ENCODE measurements at places on chromosomes 4 and X.

- DNase-seq: no peak
Measured at GRCh38 chr4:152539556-152540292, 3.8 kb upstream of the FBXW7 start.

DNA sequence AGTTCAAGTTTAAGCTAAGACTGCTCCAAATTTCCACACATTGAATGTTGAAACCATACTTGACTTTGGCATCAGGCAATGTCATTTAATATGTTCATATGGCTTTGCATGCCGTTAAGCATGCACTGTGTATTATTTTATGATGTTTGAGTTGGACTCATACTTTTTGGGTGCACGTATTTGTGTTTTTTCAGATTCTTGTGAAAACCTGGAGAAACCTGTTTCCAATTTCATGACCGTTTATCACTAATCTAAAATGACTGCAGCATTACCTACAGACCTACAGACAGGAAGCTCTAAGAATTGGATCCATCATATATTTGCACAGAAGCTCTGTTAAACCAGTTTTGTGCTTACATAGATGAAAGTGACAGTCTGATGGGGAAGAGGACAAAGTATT is 1093.0 kb upstream of the INTU start:
- DNase-seq: no peak

- DNase-seq: no peak
Measured at GRCh38 chr4:61805979-61806378, 605.9 kb downstream of the ADGRL3 start.

- no peak for DNase-seq
Measured at GRCh38 chrX:118706681-118707080, 20.7 kb upstream of the IL13RA1 start.

- DNase-seq: no peak
Measured at GRCh38 chr4:124804041-124804440, 91.5 kb upstream of the ANKRD50 start.

GRCh38 chrX:49773993-49774392 is 55.1 kb upstream of the PAGE4 start:
- DNase-seq: no peak

DNA sequence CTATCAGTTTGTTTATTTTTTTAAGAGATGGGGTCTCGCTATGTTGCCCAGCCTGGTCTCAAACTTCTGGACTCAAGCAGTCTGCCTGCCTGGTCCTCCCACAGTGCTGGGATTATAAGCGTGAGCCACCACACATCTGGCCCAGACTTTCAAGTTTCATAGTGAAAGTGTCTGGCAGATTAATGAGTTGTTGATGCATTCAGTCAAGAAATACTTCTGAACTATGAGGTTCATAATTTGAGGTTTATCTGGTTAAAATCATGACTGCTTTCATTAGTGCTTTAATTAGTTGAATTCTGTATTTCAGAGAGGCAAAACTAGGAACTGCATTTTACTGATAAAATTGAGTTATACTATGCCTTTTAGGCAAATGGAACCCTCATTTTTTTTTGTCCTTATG is 638.6 kb downstream of the RPA4 start:
- no peak for DNase-seq

DNA sequence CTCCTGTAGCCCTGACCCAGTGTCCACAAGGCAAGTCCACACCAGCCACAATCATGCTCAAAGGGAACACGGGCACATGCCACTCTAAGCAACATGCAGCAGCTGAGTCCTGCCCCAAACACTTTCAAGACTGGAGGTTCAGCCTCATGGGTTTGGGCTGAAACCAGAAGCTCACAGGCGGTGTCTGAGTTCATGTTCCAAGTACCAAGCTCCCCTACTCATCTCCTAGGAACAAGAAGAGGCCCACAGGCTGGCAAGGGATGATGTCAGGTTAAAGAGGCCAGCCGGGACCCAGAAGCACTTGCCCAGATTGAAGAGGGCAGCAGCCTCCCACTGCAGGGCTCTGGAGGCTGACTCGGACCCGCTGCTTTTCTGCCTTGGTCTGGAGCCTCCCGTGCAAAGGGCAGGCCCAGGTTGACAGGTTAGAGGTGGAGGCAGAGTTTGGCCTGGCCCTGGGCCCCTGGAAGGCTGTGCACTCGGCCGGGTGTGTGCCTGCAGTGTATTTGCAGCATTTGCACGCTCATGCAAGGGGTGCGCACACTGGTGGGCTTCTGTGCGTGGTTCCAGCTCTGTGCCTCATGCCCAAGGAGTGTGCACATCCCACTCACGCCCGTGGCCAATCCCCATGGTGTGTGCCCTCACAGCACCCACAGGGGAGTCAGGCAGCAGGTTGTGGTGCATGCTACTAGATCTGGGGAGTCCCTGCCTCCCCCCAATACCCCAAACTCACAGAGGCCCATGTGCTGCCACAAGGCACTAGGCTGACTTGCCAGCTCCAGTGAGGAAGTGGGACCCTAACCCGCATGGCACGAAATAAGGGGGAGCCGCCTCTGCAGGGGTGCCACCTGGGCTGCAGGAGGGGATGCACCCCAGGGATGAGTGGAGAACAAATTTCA is 2.4 kb downstream of the HMX1 start:
- no peak for DNase-seq
